Mesothelial cell of epicardium (in vitro differentiated cells): ENCODE measurements at places on chromosomes 6 and 20.

DNA sequence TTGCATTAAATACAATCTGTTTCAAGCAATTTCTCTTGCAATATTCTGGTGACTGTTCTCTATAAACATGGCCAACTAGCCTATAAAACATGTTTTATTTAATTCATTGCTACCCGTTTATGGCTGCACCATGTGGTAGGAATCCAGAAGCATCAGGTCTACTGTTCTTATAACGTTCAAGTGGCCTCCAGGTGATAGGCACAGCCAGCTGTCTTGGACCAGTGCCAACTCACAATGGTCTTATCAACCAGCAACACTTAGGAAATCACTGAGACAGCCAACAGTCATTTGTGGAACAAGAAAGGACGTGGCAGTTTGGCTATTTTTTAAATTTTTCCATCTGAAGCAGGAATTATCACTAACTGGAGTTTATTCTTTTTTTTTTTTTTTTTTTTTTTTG lies 193.6 kb downstream of the NKAIN2 start:
- no peak for DNase-seq

DNA sequence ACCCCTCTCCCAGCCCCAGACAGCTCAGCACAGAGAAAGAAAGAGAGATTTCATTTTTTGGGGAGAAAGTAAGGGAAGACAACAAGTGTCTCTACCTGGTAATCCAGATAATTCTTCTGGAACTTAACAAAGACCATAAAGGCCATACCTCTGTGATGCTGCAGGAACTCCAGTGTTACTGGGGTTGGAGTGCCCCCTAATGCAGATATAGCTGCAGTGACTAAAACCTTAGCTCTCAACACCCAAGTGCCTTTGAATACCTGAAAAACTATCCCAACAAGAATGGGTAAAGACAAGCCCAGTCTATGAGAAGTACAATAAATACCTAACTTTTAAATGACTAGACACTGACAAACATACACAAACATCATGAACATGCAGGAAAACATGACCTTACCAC lies 365.3 kb upstream of the PTCHD4 start:
- DNase-seq, result no peak

DNA sequence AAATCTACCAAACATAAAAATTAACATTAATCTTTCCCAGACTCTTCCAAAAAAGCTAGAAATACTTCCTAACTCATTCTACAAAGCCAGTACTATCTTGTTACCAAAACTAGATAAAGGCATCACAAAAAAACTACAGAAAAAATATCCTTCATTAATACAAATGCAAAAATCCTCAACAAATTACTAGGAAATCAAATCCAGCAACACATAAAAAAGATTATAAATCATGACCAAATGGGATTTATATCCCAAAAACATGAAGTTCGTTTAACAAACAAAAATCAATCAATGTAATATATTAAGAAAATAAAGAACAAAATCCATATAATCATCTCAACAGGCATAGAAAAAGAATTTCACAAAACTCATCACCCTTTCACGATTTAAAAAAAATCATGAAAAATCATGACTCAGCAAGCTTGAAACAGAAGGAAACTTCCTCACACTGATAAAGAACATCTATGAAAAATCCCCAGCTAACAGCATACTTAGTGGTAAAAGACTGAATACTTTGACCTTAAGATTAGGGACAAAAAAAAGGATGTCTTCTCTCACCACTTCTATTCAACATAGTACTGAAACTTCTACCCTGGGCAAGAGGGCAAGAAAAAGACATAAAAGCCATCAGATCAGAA lies 43.2 kb downstream of the RANBP9 start:
- no peak for DNase-seq

DNA sequence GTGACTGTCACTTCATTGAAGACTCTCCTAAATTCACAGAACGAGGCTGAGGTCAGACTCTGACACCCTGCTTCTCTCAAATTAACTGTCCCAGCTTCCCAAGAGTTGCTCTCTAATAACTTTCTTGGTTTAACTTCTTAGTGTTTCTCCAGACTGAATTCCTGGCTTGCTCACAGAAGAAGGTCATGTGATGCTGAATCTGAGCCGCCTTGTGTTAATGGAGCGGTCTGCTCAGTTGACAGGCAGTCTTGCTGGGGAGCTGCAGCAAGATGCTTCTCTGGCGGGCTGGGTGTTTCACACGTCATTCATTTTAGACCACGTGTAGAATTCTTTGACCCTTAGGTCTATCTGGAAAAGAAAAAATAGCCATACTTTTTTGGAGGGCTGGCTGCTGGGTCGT lies 107.3 kb downstream of the FOXO3 start:
- DNase-seq, result no peak

DNA sequence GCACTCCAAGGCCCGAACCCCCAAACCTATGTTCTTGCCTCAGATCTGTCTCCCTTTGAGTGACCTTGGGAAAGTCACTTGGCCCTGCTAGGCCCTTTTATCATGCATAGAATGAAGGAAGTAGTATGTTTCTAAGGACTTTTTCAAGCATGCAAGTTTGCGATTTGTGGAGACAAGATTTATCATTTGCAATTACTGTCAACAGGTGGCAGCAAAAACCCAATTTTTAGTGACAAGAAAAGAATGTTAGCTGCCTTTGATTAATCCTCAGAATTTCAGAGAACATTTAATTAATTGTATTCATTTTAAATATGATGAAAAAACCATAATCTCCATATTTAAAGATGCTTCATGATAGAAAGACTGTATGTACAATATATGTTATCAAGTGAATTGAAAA lies 28.3 kb upstream of the PREP start:
- no peak for DNase-seq

- no peak for DNase-seq
Observed at GRCh38 chr6:164130151-164130550, 715.6 kb downstream of the QKI start.

GRCh38 chr6:112760831-112761230 lies 413.7 kb downstream of the RFPL4B start:
- no peak for DNase-seq

DNA sequence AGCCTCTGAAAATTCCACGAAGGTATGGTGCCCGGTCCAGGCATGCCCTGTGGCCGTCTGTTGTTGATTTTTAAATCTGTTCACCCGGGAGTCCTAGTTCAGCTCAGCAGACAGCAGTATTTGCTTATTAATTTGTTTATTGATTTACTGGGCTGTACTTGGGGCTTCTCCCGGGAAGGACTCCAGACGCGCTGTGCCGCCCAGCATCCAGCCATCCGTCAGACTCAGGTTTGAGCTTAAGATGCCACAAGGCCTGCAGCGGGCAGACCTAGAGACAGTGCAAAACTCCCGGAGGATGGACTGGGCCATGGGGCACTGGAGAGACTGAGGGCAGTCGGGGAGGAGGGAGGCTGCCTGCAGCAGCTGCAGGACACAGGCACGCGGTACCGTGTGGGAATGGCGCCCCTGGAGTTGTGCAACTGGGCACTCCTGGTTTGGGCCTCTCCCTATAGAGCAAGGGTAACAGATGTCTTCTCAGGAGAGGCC lies 17.3 kb upstream of the CCDC167 start:
- DNase-seq, result no peak
